Prostate gland (tissue), 2 donors: ENCODE measurements at places on chromosomes 6 and 20. TPM values are rescaled to one million over a fixed set of nuclear protein-coding genes. Genes with fewer than 3 reads are reported as not detected.

GMDS gene
- total RNA-seq, result 29.9 TPM

GRCh38 chr6:80006541-80006940, 2.1 kb downstream of the TTK start:
- no peak for DNase-seq

- DNase-seq, result no peak
Observed at GRCh38 chr20:3749689-3750531, 17.4 kb downstream of the HSPA12B start.

DNA sequence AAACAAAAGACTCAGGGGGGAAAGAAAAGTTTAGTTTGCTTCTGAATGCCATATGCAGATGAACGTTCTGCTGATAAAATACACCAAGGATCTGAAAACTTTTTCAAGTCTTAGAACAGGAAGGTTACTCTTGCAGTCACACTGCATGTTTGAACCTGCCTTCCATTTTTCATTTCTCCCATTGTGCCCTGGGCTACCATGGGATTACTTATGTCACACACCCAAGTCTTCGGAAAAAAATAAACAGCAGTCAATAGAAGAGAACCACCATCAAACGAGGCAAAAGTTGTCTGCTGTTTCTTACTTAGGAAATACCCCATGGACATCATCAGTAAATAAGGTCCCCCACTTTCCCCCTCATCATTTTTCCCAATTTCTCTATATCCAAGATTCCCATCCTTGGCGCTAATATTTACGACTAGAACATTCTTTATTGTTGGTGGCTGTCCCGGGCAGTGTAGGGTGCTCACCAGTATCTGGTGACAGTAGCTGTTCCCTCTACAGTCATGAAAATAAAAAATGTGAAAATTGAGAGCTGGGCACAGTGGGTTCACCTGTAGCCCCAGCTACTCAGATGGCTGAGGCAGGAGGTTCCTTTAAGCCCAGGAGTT, 202.5 kb downstream of the BCAS1 start:
- DNase-seq, result peak; percentile 42

GRCh38 chr20:4740774-4741431, 19.2 kb downstream of the PRND start:
- DNase-seq, result no peak

GRCh38 chr20:62131560-62132320, 9.5 kb downstream of the LSM14B start:
- no peak for DNase-seq

DNA sequence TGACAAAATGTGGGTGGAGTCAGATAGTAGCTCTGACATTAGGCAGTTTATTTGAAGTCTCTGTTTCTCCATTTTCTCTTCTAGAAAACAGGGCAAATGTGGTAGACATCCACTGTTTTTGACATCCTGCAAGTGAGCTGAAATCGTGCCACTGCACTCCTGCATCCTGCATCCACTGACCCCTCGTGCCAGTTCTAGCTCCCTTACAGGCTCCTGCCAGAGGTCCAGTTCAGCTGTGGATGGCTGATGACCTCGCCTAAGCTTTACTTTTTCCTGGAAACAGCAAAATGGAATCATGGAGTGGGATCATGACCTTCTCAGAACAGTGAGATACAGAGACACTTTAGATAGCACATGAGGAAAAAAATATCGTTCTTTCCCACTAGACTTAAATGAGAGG, 58.5 kb downstream of the TULP4 start:
- DNase-seq, result no peak

NOTCH4 gene
- total RNA-seq, result 14.6 TPM

DNA sequence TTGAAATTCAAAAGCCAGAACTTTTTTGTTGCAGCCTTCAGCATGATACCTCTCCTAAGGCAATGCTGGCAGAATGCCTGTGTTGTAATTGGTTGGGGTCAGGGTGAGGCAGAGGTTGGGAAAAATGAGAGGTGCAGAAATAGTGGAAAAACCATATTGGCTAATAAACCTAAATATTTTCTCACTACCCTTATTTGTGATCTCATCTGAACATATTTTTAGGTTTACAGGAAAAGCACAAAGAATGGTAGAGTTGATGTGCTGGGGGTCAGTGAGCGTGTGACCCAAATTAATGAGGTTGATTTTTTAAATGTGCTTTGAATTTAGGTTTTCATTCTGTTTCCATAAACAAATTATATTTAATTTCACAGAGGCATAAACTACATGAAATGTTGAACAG, 437.3 kb downstream of the HDGFL1 start:
- no peak for DNase-seq

GRCh38 chr20:10832141-10832540, 158.3 kb upstream of the JAG1 start:
- DNase-seq, result no peak

DNA sequence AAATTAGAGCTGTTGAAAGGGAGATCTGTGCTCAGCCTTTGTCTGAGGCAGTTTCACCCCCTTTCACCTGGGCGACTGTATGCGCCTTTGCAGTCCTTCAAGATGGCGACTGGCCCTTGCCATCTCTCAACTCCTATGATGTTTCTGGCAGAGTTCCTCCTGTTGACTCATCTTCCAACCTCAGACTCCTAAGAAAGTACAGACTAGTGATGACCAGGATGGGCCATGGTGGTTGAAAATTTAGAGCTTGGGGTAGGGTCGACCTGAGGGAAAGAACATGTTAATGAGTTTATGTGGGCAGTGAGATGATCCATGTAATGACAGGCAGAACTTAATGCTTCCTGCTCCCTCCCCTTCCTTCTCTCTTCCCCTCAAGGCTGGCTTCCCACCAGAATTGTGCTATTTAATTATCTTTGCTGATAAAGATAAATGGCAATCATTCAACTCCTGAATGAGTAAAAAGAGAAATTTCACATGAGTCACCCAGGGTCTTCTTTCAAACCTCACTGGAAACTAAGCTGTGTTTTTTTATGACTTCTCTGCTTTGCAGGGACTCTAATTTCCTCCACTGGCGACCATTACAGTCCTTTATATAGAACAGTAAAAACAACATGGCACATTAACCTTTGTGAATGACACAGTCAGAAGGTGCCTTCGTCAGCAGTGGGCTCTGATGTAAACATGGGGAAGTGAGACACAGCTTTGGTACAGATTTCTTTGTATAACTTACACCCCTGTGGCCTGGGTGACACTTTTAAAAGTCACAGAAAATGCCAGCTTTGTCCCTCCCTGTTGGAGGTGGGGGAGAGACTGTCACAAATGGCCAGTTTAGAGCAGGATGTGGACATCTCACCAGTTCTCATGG, 103.5 kb downstream of the SCP2D1 start:
- no peak for DNase-seq

CCDC167 gene
- 46.9 TPM for total RNA-seq

DNA sequence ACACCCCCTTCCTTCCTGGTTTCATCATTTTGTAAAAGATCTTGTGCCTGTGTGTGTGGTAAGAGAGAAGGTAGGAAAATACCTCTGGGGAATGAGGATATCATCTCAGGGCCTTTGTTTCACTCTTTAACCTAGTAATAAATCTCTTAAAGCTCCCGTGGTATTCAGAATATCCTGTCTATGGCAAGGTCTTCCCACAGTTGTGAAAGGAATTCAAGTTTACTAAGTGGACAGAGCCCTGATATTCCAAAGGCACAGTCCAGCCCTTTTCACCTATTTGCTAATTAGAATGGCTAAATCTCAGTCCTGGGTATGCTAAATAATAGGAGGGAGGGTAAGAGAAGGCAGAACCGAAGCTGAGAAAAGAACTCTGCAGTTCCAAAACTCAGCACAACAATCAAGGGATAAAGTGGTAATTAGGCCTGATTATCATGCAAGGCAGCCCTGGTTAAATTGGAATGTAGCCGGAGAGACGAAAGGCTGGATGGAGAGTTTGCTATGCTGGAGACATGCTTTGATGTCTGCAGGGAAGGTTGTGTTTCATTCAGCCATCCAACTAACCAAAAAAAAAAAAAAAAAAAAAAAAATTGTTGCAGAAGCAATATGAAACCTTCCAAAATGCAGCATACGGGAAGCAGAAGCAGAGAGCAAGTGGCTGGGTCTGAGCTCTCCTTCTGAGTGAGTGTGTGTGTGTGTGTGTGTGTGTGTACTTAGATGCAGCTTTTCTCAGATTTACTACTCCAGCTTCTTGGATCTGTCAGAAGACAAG, 28.5 kb upstream of the PIM1 start:
- DNase-seq, result no peak

- no peak for DNase-seq
Observed at GRCh38 chr20:57872816-57873409, 163.1 kb upstream of the PMEPA1 start.

DNA sequence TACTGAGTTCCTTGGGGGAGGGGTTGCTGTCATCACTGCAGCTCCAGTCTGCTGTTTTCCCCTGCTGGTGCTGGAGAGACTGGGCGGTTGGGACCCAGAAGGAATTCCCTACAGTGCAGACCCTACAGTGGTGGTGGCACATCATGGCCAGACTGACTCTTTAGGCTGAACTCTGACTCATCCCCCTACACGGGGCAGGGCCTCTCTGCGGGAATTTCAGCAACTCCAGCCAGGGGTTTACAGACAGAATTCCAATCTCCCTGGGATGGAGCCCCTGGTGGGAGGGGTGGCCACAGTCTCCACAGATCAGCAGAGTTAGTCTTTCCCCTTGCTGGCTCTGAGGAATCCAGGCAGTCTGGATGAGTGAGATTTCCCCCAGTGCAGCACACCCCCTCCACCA, 46.9 kb upstream of the MAPK13 start:
- DNase-seq, result no peak

GRCh38 chr20:51958099-51959065, 156.1 kb upstream of the SALL4 start:
- DNase-seq, result no peak

DNA sequence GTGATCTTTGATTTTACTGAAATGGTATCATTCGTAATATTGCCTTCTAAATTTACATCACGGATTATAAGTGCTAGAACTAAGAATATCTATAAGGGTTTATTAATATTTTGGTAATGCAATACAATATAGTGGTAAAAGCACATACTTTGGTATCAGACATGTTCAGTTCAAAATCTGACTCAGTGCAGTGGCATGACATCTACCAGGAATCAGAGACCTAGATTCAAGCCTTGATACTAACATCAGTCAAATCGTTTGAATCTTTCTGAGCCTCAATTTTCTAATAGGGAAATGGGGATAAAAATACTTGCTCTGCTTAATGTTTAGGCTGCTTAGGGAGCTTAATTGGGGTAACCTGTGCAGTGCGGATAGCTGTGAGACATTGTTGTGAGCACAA, 488.0 kb downstream of the BCKDHB start:
- DNase-seq, result no peak

DYNLT2 gene
- total RNA-seq, result 7.2 TPM

GRCh38 chr6:23269436-23269835, 700.1 kb downstream of the HDGFL1 start:
- DNase-seq, result peak; percentile 6

GRCh38 chr6:137358273-137358672, 135.9 kb downstream of the OLIG3 start:
- DNase-seq, result no peak

- DNase-seq, result no peak
Observed at GRCh38 chr20:34615477-34615876, 57.0 kb downstream of the MAP1LC3A start.

- peak; percentile 88 for DNase-seq
Observed at GRCh38 chr6:42142118-42142835, at the start of gene C6orf132. Gene C6orf132 (minus strand): TSS chr6:42142620. CDS start chr6:42142444, 176 bp downstream.

DNA sequence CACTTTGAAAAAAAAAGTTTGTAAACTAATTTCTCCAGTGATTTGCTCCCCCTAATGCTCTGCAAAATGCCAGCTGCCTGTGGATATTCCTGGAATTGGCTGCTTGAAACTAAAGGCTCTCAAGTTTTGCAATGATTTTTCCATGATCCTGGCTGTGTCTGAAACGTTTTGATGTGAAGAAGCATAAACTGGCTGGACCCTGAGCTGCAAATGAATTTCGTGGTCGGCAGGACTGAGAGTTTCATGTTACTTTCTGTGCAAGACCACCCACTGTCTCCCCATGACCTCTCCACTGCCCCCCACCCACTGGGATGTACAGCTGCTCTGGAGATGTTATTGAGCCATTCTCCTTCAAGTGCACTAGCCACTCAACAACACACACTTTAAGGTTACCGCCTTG, 171.3 kb upstream of the SSTR4 start:
- DNase-seq, result no peak

GRCh38 chr20:1322511-1323245, 6.3 kb downstream of the SDCBP2 start:
- no peak for DNase-seq

- no peak for DNase-seq
Observed at GRCh38 chr6:109991201-109992101, 13.3 kb downstream of the GPR6 start.

GRIK2 gene
- total RNA-seq, result 2.6 TPM

ALDH8A1 gene
- total RNA-seq, result not detected

VNN1 gene
- 0.34 TPM for total RNA-seq

WFDC12 gene
- total RNA-seq, result not detected

DSP gene
- total RNA-seq, result 60.6 TPM

KIFC1 gene
- total RNA-seq, result 5.8 TPM

DNA sequence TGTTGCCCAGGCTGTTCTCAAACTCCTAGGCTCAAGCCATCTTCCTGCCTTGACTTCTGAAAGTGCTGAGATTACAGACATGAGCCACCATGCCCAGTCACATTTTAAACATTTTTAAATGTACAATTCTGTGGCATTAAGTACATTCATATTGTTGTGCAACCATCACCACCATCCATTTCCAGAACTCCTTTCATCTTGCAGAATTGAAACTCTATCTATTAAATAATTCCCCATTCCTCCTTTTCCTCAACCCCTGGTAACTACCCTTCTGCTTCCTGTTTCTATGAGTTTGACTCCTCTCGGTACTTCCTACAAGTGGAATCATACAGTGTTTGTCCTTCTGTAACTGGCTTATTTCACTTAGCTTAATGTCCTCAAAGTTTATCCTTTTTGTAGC, 103.8 kb upstream of the NAA20 start:
- DNase-seq, result no peak
